ENCODE measurements at places on chromosomes 16 and 17.

DNA sequence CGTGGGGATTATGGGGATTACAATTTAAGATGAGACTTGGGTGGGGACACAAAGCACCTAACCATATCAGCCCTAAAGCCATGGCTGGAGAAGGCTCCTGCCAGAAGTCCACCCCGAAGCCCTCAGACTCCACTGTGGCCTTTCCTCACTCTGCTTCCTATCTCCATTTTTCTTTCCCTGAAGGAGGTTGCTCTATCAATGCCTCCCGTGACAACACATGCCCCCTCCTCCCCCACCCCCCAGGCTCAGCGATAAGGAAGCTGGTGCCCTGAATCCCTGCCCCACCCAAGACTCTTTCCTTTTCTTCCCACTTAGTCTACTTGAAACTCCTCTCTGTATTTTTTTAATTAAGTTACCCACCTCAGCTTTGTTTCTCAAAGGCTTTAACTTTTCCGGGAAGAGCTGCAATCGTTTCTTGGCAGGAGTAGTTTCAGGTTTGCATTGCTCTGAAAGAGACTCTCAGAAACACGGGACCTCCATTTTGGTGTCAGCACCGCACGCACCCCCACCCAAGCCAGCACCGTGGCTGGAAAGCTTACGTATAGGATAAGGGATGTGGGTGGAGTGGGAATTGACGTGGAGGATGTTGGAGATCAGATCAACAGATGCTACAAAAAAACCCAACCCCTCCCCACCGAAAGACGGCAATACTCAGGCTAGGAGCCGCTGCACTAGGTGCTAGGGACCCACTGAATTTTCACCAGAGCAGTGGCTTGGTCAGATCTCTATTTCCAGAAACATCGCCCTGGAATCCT lies 15.2 kb upstream of the CA4 start:
- no peak for DNase-seq

GRCh38 chr17:44061446-44061845 lies 5.0 kb downstream of the LSM12 start:
- no peak for DNase-seq

- DNase-seq, result no peak
These were observed 49.0 kb downstream of the RHOT1 start for GRCh38 chr17:32191306-32191705.

DNA sequence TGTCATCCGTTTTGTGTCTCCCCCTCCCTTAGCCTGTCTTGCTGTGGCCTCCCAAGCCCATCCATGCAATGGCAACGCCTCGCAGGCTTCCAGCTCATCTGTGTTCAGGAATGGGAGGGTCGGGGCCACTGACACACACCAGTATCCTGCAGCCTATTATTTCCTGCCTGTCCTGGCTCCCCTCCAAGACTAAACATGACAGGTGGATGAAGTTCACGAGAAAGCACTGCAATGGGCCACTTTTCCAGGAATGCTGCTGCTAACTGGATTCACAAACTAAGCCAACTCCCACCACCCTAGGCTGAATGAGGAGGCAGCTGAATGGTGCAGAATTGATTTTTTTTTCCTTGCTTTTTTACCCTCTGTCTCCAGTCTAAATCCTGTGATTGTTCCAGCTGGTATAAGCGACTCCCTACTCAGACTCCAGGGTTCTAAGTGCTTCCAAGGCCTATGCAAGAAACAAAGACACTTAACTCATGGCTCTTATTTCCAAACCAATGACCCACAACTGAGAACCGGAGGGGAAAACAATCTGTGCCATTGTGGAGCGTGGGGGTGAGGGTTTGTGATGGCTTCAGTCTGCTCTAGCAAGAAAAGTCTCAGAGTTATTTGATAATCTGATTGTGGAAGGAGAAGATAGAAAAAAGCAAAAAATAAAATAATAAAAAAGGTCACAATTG lies 23.3 kb downstream of the TMEM100 start:
- no peak for DNase-seq

GRCh38 chr16:529012-529575 lies 1.6 kb downstream of the CAPN15 start:
- no peak for DNase-seq

DNA sequence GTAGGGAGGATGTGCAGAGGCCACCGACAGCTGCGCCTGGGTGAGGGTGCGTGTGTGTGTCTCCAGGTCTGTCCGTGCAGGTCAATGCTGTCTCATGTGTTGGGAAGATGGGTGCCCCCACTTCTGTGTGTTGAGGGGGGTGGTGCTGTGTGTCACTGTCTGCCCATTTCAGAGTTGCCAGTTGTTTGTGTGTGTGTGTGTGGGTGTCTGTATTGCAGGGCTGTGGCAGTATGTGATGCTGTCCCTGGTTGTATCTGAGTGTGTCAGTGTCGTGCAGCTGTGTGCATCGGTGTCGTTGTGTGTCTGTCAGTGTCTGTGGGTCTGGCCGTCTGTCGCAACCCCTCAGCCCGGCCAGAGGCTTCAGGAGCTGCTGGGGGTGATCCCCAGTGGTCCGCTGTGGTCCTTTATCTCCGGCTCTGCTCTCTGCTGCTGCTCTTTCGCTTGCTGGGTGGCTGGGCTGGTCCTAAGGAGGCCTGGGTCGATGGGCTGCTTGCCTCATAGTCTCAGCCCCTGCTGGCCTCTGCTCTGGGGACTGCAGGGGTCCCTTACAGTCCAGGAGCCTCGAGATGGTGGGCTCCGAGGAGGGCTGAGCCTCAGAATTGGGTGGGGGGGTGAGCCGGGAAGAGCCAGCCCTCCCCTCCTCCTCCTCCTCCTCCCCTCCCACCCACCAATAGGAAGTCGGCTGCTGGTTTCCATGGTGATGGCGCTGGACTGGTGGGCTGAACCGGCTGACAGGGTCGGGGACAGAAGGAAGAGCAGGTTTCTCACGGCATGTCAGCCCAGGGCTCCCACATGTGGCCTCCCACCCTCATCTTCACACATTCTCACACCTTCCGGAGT lies at the start of gene TSPOAP1:
TSPOAP1 (minus strand) TSS at position 601 of the 840 bp plus-strand sequence. CDS start 875 bp downstream, outside the sequence.
- peak; percentile 51 for DNase-seq

DNA sequence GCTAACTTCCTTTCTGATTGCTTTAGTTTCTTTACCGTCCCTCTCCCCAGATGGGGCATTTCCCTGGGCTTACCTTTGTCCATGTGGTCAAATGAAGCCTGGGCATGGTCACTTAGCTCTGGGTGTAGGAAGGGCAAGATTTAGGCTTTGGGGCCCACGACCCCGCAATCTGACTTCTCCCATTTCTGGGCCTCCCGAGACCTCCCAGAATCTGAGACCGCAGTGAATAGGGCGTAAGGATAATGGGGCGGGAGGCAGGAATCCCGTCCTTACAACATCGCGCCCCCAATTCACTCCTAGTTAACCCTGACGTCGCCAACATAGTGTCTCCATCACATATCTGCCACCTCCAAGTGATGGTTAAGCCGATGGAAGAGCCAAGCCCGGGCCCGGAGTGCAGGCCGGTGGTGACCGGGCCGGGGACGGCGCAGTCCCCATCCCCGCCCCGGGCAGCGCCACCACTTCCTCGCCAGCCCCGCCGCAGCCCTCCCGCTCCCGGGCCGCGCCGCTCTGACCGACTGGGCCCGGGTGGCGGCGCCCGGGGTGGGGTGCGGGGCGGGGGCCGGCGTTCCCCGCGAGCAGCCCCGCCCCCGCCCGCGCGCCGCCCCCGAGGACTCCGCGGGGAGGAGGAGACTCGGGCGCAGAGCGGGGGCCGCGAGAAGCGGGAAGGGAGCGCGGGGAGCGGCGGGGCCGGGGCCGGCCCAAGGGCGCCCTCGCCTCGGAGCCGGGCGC lies at the start of gene RHBDL3:
RHBDL3 (plus strand) TSS at position 641 of the 732 bp plus-strand sequence. CDS start 358 bp downstream, outside the sequence.
- peak; percentile 12 for DNase-seq

DNA sequence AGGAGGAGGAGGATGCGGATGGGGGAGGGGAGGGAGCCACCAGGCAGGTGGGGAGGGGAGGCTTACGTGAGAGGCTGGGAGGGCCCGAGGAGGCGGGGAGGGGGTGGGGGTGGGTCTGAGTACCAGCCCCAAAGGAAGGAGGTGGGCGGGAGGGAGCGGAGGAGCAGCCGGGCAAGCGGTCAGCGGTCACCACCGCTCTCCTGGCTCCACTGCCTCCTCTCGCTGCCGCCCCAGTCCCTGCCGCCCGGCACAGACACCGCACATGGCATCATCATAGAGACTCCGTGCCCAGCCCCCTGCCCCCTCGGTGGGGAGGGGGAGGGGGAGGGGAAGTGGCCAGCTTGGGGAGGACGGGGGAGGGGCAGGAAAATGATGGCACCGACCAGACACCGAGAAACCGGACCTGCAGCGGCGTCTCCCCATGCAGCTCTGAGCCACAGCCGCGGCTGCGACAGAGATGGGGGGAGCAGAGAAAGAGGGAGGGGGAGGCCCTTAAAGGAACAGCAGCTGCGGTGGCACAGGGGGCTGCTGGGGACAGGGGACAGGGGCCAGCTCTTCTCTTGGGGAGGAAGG lies at the start of gene TLCD3B:
TLCD3B (minus strand) TSS at position 431 of the 573 bp plus-strand sequence. CDS start 744 bp downstream, outside the sequence.
- DNase-seq, result no peak

DNA sequence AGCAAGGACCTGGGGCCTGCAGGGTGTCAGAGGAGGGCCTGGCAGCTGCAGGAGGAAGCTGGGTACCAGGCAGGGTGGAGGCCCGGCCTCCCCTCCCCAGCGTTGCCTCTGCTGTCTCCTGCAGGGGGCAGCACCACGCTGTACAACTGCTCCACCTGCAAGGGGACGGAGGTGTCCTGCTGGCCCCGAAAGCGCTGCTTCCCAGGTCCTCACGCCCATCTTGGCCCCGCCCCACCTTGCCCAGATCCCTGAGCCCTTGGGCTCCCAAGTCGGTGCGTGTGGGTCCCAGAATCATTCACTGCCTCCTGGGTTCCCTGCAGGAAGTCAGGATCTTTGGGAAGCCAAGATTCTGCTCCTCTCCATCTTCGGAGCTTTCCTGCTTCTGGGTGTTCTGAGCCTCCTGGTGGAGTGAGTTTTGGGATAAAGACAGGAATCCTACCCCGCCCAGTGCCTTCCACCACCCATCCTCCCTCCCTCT lies 1.2 kb downstream of the TMEM95 start:
- DNase-seq, result peak; percentile 63

DNA sequence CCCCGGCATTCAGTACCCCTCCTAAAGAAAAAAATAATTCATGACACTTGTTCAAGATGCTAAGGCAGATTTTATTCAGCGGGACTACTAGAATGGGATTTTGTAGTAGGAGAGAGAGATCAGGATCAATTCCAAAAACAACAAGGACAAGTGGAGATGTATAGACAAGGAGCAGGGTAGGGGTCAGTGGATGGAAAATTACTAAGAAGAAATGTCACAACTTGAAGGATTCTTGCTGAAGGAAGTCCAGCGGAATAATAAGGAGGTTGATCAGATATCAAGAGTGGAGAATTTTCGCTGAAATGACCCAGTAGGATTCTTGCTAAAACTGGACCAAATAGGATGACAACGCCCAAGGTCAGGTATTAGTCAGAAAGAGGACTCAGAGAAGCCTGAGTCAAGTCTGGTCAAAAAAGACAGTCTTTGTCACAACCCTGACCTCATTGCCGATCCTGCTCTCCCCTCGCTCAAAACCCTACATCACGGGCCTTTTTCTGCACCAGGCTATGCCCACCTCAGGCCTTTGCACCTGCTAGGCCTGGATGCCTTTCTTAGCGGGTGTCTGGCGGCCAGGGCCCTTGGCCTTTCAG lies 36.9 kb downstream of the MMD start:
- no peak for DNase-seq

- DNase-seq, result no peak
These were observed 223.7 kb downstream of the SEC14L1 start for GRCh38 chr17:77364381-77364911.

GRCh38 chr17:80166446-80166845 lies 3.4 kb upstream of the CARD14 start:
- DNase-seq, result no peak

GRCh38 chr17:38571833-38572668 lies 33.7 kb downstream of the SRCIN1 start:
- no peak for DNase-seq

DNA sequence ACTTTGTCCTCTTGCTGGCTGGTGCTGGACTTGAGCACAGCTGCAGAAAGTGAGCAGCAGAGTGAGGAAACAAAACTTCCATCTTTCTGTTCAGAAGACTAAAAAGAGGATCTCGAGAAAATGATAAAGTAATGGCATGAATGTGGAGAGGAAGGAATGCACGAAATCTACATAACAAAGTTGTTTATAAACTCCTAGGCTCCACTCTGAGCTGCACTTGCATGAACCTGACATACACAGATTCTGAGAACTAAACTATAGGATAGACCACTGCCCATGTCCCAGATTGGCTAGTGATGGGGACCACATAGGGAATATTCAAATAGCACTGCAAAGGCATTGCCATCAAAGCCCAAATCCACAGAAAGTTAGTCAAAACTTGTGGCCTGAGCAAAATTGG lies 121.1 kb upstream of the MON1B start:
- no peak for DNase-seq

GRCh38 chr17:79615446-79615845 lies 4.6 kb upstream of the RBFOX3 start:
- DNase-seq, result no peak

- DNase-seq, result no peak
These were observed 129.3 kb downstream of the PARN start for GRCh38 chr16:14500791-14501190.

- DNase-seq, result no peak
These were observed 21.9 kb downstream of the USP7 start for GRCh38 chr16:8941718-8942344.

GRCh38 chr16:3825103-3825502 lies 55.4 kb downstream of the CREBBP start:
- no peak for DNase-seq

DNA sequence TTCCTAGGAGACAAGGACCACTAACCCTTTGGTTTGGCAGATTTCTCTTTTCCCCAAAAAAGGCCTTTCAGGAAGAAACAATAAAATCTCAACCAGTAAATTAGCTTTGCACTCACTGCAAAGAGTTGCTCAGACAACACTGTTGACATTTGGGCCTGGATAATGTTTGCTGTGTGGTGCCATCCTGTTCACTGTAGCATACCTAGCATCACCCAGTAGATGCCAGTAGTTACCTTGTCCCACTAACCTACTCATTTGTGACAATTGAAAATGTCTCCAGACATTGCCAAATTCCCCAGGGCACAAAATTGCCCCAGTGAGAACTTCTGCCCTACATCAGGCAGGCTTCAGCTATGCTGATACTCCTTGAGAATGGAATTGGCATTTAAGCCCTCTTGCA lies 177.0 kb upstream of the ERCC4 start:
- no peak for DNase-seq

DNA sequence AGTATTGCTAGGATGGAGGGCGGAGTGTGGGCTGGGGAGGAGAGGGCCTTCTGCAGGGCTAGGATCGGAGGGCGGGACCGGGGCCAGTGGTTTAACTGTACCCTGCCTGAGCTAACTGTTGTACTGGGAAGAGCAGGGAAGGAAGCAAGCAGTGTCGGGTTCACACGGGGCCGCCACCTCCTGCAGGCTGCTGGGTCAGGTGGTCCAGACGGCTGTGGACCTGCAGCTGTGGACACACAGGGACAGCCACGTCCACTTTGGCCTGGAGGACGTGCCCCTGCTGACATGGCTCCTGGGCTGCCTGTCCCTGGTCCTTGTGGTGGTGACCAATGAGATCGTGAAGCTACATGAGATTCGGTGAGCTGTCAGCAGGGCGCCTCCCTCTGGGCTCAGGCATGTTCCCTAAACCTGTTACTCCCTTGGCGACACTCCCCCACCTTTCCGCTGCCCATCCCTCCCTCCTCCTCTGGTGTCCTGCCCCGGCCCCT lies 16.6 kb downstream of the CASKIN2 start:
- no peak for DNase-seq

- no peak for DNase-seq
These were observed 18.0 kb downstream of the FAM234A start for GRCh38 chr16:252366-253337.

- DNase-seq, result no peak
These were observed 22.9 kb downstream of the MBTPS1 start for GRCh38 chr16:84093879-84094270.

- peak; percentile 57 for DNase-seq
These were observed at the start of gene TRAF4 for GRCh38 chr17:28743243-28744103. TRAF4 (plus strand) TSS chr17:28744011; CDS start chr17:28744113, 102 bp downstream.

All from effector memory CD4-positive, alpha-beta T cell (primary cell).